H4 (cell line): ENCODE measurements at places on chromosomes 4 and X.

GRCh38 chr4:184823014-184823413 lies 2.8 kb downstream of the ACSL1 start:
- no peak for DNase-seq

- DNase-seq: no peak
These were observed 19.7 kb upstream of the FHIP1A start for GRCh38 chr4:151389311-151389710.

DNA sequence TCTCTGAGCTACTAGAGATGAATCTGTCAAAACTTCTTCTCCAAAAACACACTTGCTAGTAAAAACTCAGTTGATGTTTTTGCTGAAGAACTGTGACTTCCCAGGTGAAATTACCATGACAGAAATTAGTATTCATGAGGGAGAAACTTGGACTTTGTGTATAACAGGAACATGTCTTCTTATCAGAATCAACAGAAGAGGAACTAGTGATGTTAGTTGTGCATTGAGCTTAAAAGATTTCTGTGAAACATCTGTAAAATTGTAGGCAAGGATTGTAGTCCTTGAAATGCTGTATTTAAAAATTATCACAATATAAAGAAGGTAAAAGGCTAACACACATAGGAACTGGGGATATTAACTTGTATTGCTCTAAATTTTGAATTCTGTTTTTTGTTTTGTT lies 11.3 kb downstream of the FAM241A start:
- DNase-seq: no peak

- no peak for DNase-seq
These were observed 41.0 kb upstream of the UGT2B17 start for GRCh38 chr4:68617003-68617698.

- no peak for DNase-seq
These were observed 214.6 kb downstream of the PALLD start for GRCh38 chr4:168711197-168712140.

GRCh38 chrX:131854581-131854980 lies 168.5 kb upstream of the STK26 start:
- DNase-seq: peak; percentile 31

DNA sequence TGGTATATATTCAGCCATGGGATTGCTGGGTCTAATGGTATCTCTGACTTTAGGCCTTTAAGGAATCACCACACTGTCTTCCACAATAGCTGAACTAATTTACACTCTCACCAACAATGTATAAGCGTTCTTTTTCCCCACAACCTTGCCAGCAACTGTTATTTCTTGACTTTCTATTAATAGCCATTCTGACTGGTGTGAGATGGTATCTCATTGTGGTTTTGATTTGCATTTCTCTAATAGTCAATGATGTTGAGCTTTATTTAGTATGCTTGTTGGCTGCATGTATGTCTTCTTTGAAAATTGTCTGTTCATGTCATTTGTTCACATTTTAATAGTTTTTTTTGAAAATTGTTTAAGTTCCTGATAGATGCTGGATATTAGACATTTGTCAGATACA lies 235.2 kb downstream of the HEPH start:
- no peak for DNase-seq

GRCh38 chr4:81404294-81404693 lies 67.4 kb downstream of the RASGEF1B start:
- no peak for DNase-seq

GRCh38 chr4:120636120-120636630 lies 286.4 kb downstream of the PRDM5 start:
- DNase-seq: no peak

- DNase-seq: no peak
These were observed 38.8 kb downstream of the TBCK start for GRCh38 chr4:106277140-106277675.

- DNase-seq: peak; percentile 96
These were observed 91.1 kb upstream of the VEGFC start for GRCh38 chr4:176883681-176884418.

DNA sequence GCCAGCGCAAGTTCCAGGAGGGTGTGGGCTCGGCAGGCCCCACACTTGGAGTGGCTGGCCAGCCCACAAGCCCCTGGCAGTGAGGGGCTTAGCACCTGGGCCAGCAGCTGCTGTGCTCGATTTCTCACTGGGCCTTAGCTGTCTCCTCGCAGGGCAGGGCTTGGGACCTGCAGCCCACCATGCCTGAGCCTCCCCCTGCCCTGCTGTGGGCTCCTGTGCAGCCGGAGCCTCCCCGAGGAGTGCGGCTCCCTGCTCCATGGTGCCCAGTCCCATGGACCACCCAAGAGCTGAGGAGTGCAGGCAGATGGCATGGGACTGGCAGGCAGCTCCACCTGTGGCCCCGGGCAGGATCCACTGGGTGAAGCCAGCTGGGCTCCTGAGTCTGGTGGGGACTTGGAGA lies 139.2 kb upstream of the CXCL13 start:
- DNase-seq: no peak

- no peak for DNase-seq
These were observed 28.8 kb upstream of the NSUN7 start for GRCh38 chr4:40720916-40721315.

DNA sequence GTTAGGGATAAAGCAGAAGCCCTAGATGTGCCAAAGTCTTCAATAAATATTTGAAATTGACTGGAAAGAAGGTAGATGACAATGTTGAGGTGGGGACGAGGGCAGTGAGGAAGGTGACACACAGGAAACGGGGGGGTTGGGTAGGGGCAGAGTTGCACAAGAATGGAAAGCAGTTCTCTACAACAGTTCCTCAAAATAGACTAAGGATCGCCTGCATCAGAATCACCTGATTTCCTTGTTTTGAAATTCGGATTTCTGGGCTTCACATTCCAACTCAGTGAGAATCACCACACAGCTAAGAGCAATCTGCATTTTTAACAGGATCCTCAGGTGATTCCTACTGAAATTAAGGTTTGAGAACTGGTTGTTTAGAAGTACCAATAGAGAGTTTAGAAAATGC lies 70.6 kb downstream of the ARFIP1 start:
- peak; percentile 45 for DNase-seq

GRCh38 chr4:64305565-64306254 lies 103.5 kb downstream of the TECRL start:
- no peak for DNase-seq
